ENCODE measurements at places on chromosomes 1 and 21.
A peak's percentile ranks its signal among the peaks of the same experiment; 100 is the strongest.

DNA sequence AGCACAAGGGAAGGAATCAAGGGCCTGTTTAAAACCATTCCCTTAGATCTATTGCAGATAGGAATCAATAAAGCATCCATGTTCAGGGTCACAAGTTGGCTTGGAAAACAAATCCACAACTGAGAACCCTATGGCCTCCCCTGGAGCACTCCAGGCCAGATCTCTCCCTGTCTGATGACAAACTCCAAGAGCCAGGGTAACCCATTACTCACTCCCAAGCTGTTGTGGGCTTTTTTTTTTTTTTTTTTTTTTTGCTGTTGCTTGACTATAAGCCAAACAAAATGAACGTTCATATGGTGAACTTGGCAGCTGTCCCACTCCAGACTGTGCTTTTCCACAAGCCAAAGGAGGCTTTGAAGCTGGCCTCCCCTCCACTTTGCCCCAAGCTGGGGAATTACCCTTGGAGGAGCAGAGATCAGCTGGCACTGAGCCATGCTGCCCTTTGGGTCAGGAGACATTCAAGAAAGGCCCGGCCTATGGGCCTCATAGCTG is 35.7 kb upstream of the VAV3 start:
- peak; percentile 75 for DNase-seq

DNA sequence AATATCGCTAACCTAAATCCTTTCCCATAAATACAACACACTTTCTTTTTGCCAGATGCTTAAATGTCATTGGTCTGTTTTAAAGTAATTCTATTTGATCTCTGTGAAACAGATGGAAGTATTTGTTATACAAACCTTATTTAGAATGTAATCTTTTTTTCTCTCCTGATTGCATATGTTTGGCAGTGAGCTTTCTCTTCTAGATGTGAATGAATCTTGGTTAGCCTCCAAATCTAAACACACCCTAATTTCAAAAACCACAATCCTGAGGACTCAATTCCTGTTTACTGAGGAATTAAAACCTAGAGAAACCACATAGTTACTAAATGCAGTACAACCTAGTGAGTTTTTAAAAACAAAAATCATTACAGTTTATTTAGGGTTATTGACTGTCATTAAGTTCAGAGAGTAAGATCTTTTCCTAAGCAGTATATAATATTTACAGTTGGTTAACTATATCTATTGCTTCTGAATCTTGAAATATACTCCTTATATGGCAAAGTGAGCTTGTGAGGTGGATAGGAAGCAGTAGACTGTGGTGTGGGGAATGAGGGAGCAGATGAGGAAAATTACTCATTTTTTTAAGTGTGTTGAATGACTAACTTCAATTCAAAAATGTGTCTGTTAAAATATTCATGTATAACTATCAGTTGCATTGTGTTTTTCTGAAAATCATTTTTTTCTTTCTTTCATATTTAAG is 218.7 kb downstream of the FMN2 start:
- peak; percentile 92 for DNase-seq

GRCh38 chr1:244181867-244182266 is 130.8 kb downstream of the ZBTB18 start:
- DNase-seq: no peak

GRCh38 chr21:33479679-33480480 is at the start of gene TMEM50B:
Gene TMEM50B, minus strand, starts transcription at chr21:33479974. Its CDS starts 11,089 bp downstream, at chr21:33468885.
- peak; percentile 97 for DNase-seq

GRCh38 chr1:43227143-43227764 is 42.5 kb upstream of the TMEM125 start:
- DNase-seq: peak; percentile 94

DNA sequence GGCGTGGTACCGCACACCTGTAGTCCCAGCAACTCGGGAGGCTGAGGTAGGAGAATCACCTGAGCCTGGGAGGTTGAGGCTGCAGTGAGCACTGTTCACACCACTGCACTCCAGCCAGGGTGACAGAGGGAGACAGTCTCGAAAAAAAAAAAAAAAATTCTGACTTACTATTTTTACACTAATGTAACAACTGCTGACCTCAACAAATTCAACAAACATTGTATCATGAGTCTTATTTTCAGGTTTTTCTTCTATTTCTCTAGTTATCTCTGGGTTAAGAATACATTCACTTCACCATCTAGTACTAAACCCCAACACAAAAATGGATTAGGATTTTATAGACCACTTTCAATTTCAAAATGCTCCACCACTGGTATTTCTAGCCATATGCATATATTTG is 72.9 kb downstream of the UBR4 start:
- no peak for DNase-seq

DNA sequence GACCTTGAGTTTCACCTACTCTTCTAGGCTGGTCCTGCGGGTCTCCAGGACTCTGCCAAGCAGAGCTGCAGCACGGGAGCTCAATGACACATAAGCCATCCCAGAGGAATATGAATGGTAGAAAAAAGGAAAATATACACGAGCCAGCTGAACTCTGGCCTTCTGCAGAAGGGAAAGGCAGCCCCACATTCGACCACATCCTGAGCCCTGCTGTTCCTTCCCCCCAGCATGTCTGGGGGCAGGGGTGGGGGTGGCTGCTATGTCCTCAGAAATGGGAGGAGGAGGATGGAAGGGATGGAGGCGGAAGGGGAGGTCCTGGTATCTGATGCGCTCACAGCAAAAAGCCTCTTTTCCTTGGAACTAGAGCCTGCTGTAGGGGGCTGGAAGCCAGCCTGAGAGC is 12.1 kb upstream of the KDF1 start:
- DNase-seq: no peak

DNA sequence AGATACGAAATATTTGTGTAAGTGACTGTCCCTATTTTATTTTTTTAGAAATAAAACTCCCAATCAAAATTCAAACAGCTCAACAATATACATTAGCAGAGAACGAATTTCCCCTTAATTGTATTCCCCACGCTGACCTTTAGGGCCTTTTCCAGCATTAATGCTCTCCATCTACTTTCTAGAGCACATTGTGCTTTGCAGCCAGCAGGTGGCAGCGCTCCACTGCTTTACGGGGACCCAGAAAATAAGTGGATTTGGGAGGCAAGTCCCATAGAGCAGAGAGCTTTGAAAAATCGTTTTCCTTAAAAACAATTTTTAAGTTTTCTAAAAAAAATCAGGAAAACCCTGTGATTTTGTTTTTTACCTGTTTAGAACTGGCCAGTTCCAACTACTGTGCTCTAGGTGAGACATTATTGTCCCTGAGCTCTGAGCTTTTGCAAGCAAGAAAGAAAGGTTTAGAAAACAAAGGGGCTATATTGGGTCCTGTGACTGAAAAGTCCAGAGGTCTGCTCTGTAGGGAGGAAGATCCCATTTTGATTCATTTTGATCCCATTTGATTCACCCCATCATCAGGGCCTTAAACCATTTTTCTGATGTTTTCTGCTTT is 144.4 kb upstream of the ZNF644 start:
- peak; percentile 82 for DNase-seq

DNA sequence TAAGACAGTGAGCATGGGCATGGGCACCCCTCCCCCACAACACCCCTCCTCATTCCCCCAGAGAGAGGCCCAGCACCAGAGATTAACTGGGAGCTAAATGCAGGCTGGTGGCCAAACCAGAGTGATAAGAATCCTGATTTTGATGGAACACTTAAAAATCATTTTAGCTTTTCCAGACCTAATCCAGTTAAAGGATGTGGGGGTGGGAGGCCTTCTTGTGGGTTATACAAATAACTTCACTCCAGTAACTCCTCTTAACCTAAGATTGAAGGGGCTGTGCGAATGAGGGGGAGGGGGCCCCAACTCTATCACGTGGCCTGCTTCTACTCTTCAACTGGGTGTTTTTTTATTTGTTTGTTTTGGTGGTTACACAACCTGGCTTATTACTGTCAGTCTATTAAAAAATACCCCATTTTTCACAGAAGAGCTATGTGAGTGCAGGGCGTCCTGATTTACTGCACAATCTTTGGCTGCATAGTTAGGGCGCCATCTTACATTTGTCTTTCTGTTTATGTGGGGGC is 398.1 kb upstream of the LYPLAL1 start:
- no peak for DNase-seq

DNA sequence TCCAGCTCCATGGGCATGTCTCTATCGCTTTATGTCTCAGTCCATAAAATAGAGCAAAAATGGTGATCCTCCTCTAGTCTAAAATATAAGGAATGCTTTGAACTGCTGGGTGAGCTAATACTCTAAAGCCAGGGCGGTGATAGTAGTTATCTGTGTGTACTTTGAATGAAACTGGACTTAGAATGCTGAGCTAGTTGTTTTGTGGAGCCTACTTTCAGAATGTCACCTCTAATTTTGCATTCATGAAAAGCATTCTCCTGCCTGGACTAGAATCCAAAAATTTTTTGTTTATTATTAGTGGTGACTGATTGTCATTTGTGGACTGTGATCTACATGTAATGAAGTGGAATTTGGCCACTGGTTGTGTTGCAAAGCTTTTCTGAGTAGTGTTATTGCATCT is 241.6 kb upstream of the C1orf105 start:
- DNase-seq: no peak

- no peak for DNase-seq
These were observed 6.3 kb upstream of the CTTNBP2NL start for GRCh38 chr1:112389689-112390088.

DNA sequence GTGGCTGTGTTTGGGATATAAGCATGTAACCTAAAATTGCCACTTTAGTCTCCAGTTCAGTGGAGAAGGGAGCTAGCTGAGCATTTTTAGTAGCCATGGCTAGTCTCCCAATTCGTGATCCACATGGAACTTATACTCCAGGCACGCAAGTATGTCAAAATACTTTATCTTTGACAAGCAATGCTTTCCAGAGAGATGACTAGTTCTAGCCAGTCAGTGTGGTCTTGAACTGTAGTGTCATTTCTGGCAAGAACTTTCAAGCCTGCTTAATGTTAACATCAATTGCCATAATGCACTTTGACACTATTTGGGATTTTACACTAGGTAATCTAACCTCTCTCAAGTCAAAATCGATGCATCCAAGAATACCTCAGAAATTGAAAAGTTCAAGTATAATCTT is 660.0 kb downstream of the PTPRC start:
- no peak for DNase-seq

GRCh38 chr1:151596166-151596953 is 15.5 kb upstream of the SNX27 start:
- no peak for DNase-seq

DNA sequence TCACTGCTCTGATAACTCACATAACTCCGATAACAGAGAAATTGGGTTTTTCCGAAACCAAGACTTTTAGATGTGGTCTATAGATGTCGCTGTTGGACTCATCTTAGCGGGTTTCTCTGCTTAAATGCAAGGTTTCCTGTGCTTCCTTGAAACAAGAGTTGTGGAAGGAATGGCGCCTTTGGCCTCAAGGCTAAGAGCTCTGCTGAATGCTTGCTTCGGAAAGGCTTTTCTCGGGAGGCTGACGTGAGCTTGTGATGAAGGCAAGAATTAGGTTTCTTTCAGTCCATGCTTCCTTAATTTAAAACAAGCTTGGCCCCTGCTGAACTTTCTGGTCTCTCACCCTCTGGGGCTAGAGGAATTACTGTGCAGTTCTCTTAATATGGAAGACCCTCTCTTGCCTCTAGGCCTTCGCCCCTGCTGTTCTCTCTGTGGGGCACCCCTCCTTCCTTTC is 113.5 kb downstream of the MAP3K21 start:
- DNase-seq: peak; percentile 90

DNA sequence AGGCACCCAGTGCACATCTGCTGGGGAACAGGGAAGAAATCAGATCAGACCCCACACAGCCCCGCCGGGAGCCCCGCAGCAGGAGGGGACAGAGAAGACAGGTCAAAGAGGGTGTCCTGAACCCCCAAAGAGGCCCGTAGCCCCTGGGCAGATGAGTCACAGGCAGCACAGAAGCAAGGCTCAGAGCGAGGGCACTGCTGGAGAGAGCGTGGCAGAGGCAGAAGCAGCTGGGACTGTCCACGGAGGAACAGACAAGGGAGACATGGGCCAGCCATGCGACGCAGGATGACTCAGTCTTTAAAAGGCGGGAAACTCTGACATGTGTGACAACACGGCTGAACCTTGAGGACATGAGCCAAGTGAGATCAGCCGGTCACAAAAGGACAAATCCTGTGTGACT is 14.5 kb upstream of the PRDM16 start:
- no peak for DNase-seq

DNA sequence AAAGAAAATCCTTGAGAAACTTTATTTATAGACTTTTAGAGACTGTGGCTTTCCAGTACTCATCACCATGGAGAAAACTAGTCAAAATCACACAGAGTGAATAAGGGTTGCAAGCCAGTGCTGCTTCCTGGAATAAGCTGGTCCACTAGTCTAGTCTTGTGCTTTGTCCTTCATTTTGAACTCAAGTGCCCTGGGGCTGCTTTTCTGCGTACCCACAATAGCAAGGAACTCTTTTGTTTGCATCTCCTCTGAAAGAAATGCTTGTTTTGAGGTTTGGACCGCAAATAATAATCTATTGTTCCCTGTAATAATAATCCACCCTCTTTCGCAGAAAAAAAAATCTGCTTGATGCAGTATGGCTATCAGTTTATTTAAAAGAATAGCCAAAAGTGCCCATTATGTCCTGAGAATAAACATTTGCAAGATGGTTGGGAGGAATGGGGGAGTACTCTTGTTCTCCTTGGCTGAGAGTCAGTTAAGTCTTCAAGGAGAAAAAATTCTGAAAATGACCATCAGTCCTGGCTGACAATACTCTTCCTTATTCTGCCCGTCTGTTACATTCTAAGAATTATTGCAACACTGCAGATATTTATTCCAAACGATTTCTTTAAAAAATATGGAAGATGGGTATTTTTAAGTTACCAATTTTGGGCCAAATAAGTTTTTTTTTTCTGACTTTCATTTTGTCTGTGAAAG is 41.9 kb downstream of the MPZL1 start:
- no peak for DNase-seq

- no peak for DNase-seq
These were observed 33.9 kb upstream of the CSF1 start for GRCh38 chr1:109876617-109877316.

DNA sequence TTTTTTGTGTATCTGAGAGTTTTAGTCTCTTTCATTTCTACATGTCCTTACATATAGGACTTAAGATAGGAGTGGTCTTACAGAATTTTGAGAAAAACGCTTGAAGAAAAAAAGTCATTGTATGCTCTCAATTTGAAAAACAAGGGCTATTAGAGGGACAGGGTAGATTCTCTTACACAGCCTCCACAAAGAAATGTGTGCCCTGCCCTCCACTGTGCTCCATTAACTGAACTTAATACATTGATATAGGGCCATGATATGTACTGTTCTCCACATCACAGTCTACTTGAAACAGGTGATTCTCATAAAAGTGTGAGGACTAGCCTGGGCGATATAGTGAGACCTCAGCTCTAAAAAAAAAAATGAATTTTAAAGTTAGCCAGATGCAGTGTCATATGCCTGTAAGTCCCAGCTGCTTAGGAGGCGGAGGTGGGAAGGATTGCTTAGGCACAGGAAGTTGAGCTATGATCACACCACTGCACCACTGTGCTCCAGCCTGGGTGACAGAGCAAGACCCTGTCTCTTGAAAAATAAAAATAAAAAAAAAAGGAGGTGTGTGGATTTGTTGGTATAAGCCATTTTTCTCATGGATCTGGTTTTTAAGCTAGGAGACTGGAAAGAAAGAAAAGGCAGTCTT is 77.0 kb downstream of the HMCN1 start:
- DNase-seq: no peak

DNA sequence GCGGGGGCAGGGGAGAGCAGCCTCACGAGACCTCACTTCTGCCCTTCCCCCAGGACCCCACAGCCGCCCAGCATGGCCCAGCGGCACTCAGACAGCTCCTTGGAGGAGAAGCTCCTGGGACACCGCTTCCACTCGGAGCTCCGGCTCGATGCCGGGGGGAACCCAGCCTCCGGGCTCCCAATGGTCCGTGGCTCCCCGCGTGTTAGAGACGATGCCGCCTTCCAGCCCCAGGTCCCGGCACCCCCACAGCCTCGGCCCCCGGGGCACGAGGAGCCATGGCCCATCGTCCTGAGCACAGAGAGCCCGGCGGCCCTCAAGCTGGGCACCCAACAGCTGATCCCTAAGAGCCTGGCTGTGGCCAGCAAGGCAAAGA is 8.5 kb downstream of the ARHGEF16 start:
- DNase-seq: no peak

Measured in brain (organoid and tissue), 16 donors.